NB4 (cell line): ENCODE measurements at places on chromosomes 2 and 18.
A peak's percentile ranks its signal among the peaks of the same experiment; 100 is the strongest.

- no peak for DNase-seq
Observed at GRCh38 chr2:158965107-158965506, 3.3 kb upstream of the TANC1 start.

DNA sequence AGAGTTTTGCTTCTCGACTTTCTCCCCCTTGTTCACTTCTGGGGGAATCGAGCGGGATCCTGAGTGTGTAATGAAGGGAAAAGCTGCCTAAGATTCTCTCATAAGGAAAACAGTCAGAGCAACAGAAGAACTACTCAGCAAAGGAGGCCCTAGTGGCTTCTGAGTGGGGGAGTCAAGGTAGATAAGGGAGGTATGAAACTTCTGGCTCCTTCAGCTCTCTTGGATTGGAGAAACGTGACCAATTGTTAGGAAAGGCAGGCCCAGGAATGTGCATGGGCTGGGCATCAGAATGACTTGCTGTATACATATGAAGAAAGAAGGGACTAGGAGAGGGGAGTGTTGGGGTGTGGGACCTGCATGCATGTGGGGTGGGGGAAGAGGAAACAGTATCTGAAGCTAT lies 73.1 kb downstream of the KCNS3 start:
- DNase-seq: no peak

- no peak for DNase-seq
Observed at GRCh38 chr2:206584323-206585116, 57.8 kb upstream of the FAM237A start.

DNA sequence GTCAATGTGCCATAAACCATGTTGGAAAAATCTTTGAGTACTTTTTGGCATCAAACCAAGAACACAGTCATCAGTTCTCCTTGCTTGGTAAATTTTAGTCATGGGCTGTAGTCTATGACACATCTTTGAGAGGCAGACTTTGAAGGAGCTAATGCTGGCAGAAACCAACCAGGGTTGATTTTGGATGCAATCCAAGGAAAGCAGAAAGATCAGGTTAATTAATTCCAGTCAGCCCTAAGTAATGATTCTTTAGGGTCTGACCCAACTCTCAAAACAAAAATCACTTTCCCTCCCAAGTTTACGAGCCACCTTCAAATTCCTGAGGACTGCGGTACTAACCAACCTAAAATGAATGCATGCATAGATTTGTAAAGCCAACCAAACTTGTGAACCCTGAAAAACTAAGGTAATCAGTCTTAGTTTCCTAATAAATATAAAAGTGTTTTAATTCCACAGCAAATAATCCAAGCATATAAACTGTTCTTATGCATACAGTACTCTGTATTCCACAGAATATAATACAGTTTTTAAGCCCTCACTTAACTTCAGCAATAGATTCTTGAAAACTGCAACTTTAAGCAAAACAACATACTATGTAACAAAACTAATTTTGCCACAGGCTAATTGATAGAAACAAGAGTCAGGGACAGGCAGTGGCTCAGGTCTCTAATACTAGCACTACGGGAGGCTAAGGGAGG lies 22.0 kb downstream of the AP1S3 start:
- no peak for DNase-seq

DNA sequence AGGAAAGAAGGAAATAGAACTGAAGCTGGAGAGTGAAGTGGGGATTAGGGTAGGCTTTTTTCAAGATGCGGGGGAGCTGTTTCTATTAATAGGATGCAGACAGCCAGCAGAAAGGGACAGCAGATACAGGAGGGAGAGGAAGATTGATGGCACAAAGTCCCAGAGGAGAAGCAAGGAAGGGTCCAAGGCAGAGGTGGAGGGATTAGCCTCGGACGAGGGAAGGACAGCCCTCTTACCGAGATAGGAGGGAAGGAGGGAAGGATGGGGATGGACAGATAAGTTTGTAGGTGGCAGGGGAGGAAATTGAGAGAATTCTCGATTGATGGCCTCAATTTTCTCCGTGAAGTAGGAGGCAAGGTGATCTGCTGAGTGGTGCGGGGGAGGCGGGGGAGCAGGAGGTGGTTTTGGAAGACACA lies 317.4 kb downstream of the AGPS start:
- no peak for DNase-seq

GRCh38 chr2:12935796-12936195 lies 219.1 kb downstream of the TRIB2 start:
- DNase-seq: no peak

DNA sequence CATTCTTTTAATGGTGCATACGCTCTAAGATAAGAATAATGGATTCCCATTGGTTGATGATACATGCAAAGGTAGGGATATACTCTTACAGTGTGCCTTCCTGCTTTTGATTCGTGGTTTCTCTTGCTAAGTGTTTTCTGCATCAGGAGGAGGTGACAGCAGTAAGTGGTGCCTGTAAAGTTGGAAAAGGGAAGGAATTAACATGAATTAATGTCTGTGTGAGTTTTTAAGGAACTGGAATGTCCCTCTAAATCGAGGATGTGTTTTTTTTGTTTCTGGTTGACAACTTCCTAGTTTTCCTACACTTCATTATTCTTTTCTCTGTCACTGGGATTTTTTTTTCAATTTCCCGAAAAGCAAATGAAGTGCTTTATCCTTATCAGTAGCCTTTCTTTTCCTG lies 54.4 kb downstream of the CRIM1 start:
- DNase-seq: no peak

GRCh38 chr2:238424313-238424700 lies 2.4 kb upstream of the ASB1 start:
- no peak for DNase-seq

GRCh38 chr2:188787658-188788240 lies 186.4 kb upstream of the COL3A1 start:
- no peak for DNase-seq

GRCh38 chr18:8529609-8530008 lies 79.6 kb upstream of the RAB12 start:
- no peak for DNase-seq

- no peak for DNase-seq
Observed at GRCh38 chr2:20615466-20616241, 35.2 kb downstream of the HS1BP3 start.

DNA sequence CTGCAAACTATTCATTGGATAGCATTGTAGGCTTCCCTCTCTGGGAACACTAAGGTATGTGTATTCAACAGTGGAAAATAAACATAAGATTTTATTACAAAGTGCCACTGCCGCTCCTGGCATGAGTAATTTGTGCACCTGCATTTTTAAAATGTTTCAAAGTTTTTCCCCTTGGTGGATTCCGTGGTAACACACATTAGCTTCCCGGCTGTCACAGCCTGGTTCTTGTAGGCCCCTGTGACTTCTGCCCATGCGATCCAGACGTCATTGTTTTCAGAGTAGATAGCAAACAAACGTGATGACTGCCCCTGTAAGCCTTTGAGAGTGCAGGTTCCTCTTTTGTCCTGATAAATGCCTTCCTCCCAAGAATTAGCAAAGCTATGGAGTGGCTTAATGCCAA lies 421.0 kb downstream of the ZNF521 start:
- DNase-seq: no peak

DNA sequence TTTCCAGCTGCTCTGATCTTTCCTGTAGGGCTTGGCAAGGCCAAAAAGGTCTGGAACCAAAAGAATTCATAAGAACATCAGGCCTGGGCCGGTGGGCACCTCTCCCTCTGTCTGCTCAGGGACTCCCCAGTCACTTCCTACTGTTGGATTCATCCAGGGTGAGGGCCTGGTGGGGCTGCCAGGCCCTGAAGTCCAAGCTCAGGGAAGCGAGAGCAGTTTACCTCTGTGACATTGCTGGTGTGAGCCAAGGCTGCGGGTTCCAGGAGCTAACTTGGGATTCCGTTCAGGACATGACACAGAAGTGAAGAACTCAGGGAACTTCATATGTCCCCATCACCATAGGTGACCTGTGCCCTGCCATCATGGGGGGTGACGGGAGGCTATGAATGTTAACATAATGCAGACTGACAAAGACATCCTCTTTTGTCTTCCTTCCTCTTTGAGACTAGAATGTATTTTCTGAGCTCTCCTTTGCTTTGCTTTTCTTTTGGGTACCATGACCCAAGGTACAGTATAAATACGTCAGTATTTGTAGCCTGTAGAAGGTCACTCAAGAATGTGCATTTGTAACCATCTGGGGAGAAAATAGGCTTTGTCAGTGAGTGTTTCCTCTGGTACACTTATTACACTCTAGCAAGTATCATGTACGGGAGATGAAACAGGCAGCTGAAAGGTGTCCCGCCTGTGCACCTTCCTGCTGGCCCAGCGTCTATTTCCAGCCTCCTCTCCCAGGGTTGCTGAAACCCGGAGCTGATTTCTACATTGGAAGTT lies 130.5 kb upstream of the SLC1A4 start:
- DNase-seq: peak; percentile 65

- DNase-seq: no peak
Observed at GRCh38 chr2:236674238-236674637, 104.6 kb downstream of the ACKR3 start.
